ENCODE measurements at places on chromosomes 4 and X.

DNA sequence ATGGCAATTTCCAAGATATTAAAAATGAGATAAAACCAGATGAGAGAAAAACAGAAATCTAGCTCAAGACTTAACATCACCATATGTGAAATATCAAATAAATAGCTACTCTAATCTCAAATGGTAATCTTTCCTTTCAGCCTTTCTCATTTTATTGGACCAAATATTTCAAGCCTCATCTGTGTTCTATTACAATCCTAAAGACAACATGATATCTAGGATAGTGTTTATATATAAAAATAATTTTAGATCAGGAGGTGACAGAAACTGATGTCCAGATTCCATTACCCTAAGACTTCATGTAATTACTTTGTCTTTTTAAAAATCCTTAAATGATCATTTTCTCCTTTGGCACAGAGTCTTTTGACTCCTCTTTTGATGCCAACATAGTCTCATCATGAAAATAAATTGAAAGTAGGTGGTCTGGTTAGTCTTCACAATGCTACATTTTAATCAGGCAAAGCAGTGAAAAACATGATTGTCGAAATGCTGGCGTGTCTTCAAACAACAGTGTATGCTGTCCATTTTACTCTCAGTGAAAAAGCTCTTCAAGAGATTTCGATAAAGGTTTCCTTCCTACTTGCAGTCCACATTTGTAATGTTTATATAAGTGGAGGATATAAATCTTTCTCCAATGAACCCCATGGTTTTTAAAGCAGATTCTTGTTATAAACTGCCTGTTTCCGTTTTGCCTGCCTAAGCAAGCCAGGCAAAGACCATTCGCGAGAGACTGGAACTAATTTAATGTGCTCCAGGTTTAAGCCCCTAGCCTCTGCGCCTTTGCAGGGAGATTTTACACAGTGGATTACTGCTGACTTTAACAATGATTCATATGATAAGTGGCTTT, 169.8 kb downstream of the SCFD2 start:
- no peak for DNase-seq

DNA sequence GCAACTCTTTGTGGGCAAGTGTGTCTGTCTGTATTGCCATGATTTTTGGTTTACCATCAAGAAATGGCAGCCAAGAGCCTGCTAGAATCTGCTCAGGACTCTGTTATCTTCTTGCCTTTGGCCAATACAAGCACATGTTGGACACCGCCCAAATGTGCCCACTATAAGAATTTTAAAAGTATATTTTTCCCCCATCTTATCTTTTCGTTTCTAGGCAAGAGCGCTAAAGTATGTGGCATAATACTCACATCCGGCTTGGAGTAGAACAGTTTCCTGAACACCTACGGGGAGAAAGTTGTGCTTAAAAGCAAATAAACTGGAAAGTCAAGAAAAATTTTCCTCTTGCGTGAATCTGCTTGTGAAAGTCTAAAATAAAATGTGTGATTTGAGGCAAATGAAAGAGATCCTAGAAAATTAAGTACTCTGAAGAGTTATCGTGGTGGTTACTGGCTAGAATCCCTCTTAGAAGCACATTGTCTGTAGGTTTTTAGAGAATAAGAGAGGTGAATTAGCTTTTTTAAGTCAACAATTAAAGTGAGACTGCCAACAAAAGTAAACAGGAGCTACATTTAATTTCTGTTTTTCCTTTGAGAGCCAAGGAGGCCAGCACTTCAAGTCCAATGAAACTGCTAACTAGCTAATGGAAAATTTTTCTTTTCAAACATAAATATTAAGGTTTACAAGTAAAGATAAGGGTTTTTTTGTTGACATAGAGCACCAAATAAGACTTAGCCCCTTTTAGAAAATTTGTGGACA, 220.2 kb downstream of the SOWAHB start:
- DNase-seq, result no peak

DNA sequence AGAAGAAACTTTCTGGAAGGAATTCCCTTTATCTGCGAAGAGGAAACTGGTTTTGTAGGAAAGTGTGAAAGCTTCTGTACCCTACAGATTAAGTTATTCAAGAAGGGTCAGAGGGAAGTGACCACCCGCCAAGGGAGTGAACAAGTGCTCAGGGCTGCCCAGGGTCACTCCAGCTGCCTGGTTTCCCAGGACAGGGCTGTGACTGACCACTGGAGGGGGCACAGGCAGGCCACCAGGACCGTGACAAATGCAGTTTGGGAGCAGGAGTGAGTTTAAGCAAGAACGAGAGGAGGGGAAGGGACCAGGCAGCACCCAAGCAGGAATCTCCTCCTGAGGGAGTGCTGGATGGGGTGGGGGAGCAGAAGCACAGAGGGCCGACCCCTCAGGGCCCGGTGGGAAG, 34.2 kb downstream of the ZFYVE28 start:
- DNase-seq, result no peak

GRCh38 chr4:174457468-174457867, 64.8 kb downstream of the HPGD start:
- no peak for DNase-seq

DNA sequence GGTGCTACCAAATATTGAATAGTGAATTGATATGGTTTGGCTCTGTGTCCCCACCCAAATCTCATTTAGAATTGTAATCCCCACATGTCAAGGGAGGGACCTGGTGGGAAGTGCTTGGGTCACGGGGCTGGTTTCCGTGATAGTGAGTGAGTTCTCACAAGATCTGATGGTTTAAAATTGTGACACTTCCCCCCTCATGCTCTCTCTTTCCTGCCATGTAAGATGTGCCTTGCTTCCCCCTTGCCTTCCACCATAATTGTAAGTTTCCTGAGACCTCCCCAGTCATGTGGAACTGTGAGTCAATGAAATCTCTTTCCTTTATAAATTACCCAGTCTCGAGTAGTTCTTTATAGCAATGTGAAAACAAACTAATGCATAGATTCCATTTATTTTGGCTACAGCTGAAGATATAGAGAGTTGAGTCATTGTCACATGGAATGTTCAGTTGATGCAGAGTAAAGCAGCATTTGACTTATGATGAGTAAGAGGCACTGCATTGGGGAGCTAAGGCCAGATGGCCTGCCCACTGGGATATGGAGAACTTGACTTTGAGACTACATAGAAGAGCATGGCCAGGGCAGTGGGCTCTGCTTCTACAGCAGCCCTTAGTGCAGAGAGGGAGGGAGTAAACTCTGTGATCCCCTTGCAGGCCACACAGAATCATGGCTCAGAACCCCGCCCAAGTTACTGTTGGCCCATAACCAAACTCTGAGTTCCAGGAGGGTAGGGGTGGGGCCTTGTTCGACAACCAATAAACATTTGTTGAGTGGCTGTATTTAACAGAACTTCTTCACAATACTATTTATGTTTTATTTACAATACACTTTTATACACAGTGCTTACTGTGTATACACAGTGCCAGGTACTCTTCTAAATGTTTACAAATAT, 34.2 kb downstream of the RAI2 start:
- DNase-seq, result no peak

DNA sequence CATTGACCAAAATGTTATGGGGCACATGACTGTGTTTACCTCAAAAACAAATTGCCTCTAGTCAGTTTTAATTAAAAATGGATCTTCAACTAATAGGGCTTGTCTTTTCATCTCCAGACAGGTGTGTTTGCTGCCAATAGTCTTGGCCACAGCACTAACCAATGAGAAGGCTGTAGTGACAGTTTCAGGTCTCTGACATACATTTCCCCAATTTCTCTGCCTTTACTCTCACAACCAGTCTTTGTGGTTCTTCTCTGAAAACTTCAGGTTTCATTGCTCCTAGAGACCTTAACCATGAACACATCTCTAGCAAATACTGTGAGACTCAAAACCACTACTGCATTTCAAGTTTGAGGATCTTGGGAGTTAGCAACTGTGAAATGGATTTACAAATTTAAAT, 3.5 kb upstream of the EDNRA start:
- DNase-seq, result peak; percentile 8

- no peak for DNase-seq
Measured at GRCh38 chr4:2287594-2287915, 25.6 kb upstream of the MXD4 start.

- DNase-seq, result no peak
Measured at GRCh38 chrX:9665113-9665512, 100.5 kb downstream of the GPR143 start.

DNA sequence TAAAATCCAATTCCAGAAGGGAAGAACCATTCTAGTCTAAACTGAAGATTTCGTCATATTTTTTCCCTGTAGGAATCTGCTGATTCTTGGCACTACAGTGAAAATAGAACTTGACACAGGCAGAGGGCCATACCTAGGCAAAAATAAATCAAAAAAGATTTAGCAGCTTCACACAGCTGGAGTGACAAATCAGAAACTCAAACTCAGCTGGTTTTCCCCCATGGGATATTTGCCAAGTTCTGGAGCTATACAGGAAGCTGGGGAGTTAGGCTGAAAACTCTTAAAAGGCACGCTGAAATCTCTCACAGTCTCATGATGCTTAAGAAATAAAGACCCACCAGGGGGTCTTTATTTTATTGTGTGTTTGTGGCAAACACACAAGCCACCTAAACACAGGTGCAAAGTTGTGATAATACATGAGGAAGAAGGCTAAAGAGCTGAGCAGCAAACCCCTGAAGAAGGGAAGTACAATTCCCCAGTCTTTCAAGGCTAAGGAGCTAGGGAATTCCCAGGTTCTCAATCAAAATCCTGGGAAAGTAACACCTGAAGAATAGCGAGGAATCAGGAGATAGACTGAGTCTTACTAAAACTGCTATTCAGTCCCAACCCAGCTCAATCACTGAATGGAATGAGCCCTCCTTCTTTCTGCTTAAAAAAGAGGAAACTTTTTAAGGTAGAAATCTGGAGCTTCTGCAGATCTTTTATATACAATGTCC, 32.1 kb upstream of the BEND2 start:
- no peak for DNase-seq

GRCh38 chr4:11914406-11914805, 485.7 kb upstream of the HS3ST1 start:
- no peak for DNase-seq

- DNase-seq, result no peak
Measured at GRCh38 chrX:41339148-41339547, 5.2 kb downstream of the DDX3X start.

GRCh38 chr4:185165605-185166063, 22.6 kb downstream of the SLC25A4 start:
- no peak for DNase-seq

DNA sequence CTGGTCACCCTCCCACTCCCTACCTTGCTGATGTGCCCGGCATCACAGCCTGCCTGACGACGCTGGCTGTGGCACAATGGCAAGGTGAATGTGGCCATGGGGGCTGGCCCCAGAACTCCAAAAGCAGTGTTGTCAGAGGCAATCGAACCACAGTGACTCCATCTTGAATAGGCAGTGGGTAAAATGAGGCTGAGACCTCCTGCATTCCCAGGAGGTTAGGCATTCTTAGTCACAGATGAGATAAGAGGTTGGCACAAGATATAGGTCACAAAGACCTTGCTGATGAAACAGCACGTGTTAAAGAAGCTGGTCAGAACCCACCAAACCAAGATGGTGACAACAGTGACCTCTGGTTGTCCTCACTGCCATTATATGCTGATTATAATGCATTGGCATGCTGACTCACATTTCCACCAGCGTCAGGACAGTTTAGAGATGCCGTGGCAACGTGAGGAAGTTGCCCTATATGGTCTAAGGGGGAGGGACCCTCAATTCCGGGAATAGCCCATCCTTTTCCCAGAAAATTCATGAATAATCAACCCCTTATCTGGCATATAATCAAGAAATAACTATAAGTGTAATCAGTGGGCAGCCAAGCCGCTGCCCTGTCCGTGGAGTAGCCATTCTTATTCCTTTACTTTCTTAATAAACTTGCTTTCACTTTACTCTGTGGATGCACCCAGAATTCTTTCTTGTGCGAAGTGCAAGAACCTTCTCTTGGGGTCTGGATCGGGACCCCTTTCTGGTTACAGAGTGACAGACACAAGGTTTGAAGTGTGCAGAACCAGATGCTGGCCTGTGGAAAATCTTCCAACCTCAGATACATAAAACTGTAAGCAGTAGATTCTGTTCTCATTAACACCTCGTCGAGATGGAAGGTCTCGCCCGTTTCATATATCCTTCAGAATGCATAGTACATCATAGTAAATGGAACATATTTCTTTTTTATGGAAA, 26.8 kb upstream of the CLDN24 start:
- no peak for DNase-seq

DNA sequence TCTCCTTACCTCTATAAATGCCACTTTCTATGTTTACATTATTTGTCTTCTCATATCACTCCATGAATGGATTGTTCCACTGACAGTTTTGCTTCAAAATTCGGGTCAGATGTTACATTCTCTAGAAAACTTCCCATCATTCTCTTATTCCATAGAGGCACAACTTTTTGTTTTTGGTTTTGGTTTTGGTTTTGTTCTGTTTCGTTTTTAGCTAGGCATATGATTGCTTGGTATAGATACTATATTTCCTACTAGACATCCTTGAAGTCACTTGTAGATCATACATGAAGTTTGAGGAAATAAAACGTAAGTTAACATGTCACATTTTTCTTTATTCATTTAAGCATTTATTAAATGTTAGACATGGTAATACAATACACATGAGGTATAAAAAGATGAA, 961.0 kb downstream of the PCDH18 start:
- no peak for DNase-seq

GRCh38 chrX:45959567-45959966, 585.7 kb downstream of the ZNF674 start:
- no peak for DNase-seq

- DNase-seq, result no peak
Measured at GRCh38 chr4:129672941-129673340, 577.0 kb downstream of the C4orf33 start.

DNA sequence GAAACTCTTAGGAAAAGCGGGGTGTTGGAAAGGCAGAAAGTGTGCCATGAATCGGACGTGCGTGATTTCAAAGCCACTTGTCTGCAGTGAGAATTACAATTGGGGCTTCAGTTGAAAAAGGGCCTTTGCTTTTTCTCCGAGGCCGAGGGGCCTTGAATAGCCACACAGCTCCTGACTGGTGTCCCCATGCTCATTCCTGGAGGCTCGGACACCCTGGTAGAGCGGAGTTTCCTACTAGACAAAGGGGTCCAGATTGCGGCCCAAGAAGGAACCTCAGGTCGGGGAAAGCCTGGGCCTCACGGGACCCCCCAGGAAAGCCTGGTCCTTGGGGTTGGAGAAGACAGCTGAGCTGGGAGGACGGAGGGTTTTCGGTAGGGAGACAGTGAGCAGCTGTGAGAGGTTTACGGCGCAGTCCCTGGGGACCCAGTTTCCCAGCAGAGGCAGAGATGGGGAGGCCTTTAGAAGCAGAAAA, 3.0 kb upstream of the SHOX start:
- no peak for DNase-seq

- DNase-seq, result no peak
Measured at GRCh38 chr4:25823632-25824031, 39.2 kb downstream of the SEL1L3 start.

- no peak for DNase-seq
Measured at GRCh38 chr4:128159967-128160366, 98.9 kb downstream of the LARP1B start.

Measured in GM18507 (cell line).